ENCODE measurements at places on chromosomes 4 and X. TPM values are rescaled to one million over a fixed set of nuclear protein-coding genes. Genes with fewer than 3 reads are reported as not detected.

REPS2 gene
- total RNA-seq: 17.3 TPM

ADH4 gene
- total RNA-seq: not detected

CSN1S1 gene
- total RNA-seq: not detected

CFAP299 gene
- 2.0 TPM for total RNA-seq

NIPAL1 gene
- total RNA-seq: 8.5 TPM

ZXDA gene
- 7.4 TPM for total RNA-seq

GLOD5 gene
- total RNA-seq: not detected

All from cardiac muscle cell (in vitro differentiated cells and primary cell).